ENCODE measurements at places on chromosomes 16 and 17.

GRCh38 chr16:89150090-89150835 is 21.3 kb upstream of the CDH15 start:
- DNase-seq: no peak

DNA sequence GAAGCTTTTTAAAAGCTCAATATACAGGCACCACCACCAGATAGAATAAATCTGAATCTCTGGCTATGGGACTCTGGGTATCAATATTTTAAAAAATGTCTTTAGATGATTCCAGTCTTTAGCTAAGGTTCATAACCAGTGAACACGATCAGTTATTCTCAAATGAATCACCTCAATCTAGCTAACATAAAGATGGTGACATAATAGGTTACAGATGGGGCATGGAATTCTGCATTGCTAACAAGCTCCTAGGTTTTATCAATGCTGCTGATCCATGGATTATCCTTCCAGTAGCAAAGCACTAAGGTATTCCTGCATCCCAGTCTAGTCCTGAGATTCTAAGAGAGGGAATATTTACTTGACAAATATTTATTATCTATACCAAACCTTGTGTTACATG is 415.5 kb upstream of the CDH11 start:
- no peak for DNase-seq

DNA sequence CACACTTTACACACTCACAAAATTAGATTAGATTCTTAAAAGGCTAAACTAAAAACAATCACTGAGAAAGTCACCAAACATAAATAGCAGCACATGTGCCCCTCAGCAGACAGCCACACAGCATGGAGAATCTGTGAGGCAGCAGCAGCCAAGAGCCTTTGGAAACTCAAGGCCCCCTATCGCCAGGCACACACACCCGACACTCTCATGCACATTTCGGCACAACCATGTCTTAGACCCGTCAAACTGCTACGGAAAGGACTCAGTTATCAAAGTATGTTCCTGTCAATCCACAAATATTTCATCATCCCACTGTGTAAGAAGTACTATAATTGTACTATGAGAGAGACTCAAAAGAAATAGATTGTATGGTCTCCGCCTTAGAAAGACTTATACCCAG is 20.9 kb downstream of the UBE2O start:
- DNase-seq: no peak

DNA sequence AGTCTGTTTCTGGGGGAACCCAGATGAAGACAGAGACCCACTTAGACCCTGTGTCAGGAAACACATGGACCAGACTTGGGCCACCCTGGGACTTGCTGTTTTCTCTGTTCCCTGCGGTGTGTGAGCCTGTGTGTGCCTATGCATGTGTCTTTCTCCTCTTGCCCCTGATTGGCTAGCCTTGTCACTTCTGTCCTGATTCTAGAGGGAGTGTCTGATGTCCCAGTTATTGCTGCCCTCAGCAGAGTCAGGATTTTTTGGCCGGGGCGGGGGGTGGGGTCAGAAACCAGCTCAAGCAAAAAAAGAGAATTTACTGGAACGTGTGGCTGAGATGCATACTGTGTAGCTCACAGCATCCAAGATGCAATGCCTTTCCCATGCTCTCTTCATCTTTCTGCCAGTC is 30.5 kb downstream of the PLCG2 start:
- no peak for DNase-seq

DNA sequence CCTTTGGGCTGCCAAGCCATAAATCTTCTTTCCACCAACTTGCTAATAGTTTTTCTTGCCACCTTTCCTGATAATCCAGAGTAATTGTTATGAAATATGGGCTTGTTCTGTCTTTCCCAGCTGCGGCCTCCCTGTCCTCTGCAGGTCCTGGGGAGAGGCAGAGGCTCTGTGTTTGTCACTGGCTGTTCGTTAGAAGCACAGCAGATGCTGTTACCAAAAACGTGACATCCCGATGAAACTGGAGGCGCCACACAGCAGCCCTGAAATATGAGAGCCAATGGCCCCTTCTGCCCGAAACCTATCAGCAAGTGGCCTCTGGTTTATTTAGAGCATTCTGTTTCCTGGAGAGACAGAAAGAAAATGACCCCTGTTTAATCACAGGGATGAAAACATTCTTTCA is 115.1 kb upstream of the ANKFN1 start:
- no peak for DNase-seq

DNA sequence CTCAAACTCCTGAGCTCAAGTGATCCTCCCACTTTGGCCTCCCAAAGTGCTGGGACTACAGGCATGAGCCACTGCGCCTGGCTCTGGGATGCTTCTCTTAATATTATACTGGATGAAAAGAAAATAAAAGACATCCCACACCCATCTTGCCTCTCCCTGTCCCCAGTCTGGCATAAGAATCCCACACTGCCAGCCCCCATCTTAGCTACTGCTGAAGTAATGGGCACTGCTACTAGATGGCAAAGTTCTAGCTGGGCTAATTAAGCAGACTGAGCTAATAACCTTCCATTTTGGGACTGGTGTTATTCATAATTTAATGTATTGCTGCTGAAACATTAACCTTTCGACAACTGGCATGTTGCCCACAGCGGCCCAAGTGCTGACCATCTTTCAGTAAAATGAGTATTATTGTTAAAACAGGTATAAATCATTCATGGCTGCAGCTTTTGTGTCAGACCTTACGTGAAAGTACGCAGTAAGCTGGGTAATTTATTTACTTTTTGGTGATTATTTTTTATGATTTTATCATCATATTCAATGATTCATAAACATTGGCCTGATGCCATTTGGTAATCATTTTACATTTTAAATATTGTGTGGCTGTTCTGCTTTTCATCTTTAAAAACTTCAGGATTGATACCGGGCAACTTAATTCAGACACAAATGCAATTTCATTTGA is 47.4 kb upstream of the ZFHX3 start:
- no peak for DNase-seq

GRCh38 chr17:63515426-63515825 is 7.7 kb upstream of the KCNH6 start:
- no peak for DNase-seq

- no peak for DNase-seq
Measured at GRCh38 chr17:79619636-79620206, 8.9 kb upstream of the RBFOX3 start.
